ENCODE measurements at places on chromosomes 4 and X.

GRCh38 chr4:112146502-112146813 lies 1.2 kb downstream of the FAM241A start:
- H3K4me3 ChIP-seq = peak overlapping the region; percentile 66
- no peaks in the 10 kb centered on the region for H3K36me3 ChIP-seq
- peaks cover 46% of the 10 kb centered on the region for H3K27me3 ChIP-seq
- no peak for DNase-seq

GRCh38 chrX:6041630-6042029 lies 187.0 kb downstream of the NLGN4X start:
- no peaks in the 10 kb centered on the region for H3K36me3 ChIP-seq
- no peak overlapping the region for H3K4me3 ChIP-seq
- no peaks in the 10 kb centered on the region for H3K4me1 ChIP-seq
- DNase-seq = no peak
- H3K27me3 ChIP-seq = no peaks in the 10 kb centered on the region

DNA sequence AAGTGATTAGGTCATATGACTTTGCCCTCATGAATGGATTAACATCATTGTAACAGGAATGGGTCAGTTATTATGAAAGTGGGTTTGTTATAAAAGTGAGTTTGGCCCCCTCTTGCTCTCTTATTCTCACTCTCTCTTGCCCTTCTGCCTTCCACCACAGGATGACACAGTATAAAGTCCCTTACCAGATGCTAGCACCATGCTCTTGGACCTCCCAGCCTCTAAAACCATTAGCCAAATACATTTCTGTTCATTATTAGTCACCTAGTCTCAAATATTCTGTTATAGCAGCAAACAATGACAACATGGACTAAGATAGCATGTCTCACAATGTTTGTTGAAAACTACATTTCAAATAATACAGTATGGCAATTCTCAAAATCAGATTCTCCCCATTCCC lies 59.7 kb downstream of the RWDD4 start:
- H3K4me3 ChIP-seq = no peak overlapping the region
- H3K27ac ChIP-seq = no peak overlapping the region
- no peak for DNase-seq
- no peaks in the 10 kb centered on the region for H3K27me3 ChIP-seq

- H3K27me3 ChIP-seq = peaks cover 37% of the 10 kb centered on the region
- peak overlapping the region; percentile 62 for H3K4me3 ChIP-seq
- no peaks in the 10 kb centered on the region for H3K36me3 ChIP-seq
- no peak overlapping the region for H3K27ac ChIP-seq
- peak; percentile 52 for DNase-seq
- H3K4me1 ChIP-seq = no peaks in the 10 kb centered on the region
Observed at GRCh38 chrX:74924449-74925224, 615 bp downstream of the NEXMIF start.

- no peaks in the 10 kb centered on the region for H3K4me1 ChIP-seq
- H3K36me3 ChIP-seq = no peaks in the 10 kb centered on the region
- DNase-seq = no peak
- no peak overlapping the region for H3K27ac ChIP-seq
Observed at GRCh38 chrX:17567187-17567586, 170.1 kb upstream of the SCML1 start.

- H3K27me3 ChIP-seq = no peaks in the 10 kb centered on the region
- no peak overlapping the region for H3K4me3 ChIP-seq
- peaks cover 7% of the 10 kb centered on the region for H3K4me1 ChIP-seq
- no peak for DNase-seq
- H3K36me3 ChIP-seq = no peaks in the 10 kb centered on the region
Observed at GRCh38 chr4:129328162-129328561, 232.2 kb downstream of the C4orf33 start.

GRCh38 chrX:13047759-13048158 lies 3.3 kb upstream of the FAM9C start:
- H3K4me3 ChIP-seq = no peak overlapping the region
- H3K27ac ChIP-seq = no peak overlapping the region
- peaks cover 13% of the 10 kb centered on the region for H3K4me1 ChIP-seq
- no peaks in the 10 kb centered on the region for H3K36me3 ChIP-seq

DNA sequence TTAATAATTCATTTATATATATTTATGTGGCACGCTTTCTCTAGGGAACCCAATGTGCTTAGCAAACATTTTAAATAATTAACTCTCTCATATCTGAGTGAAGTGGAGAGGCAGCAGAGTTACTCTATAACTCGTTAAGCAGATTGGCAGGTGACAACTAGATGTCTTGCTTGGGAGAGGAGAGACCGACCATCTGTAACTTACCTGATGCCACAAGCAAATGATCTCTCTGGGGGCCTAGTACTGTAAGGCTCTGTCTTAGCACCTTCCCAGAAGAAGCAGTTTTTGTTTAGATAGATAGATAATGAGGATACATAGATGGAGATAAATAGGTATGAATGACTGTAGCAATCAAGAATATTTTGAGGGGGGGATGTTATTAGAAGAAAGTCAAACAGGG lies 11.9 kb upstream of the SEL1L3 start:
- DNase-seq = no peak
- peaks cover 8% of the 10 kb centered on the region for H3K4me1 ChIP-seq
- no peak overlapping the region for H3K4me3 ChIP-seq
- no peaks in the 10 kb centered on the region for H3K27me3 ChIP-seq
- H3K36me3 ChIP-seq = no peaks in the 10 kb centered on the region
- H3K27ac ChIP-seq = no peak overlapping the region

- no peaks in the 10 kb centered on the region for H3K27me3 ChIP-seq
- no peaks in the 10 kb centered on the region for H3K36me3 ChIP-seq
- DNase-seq = no peak
- H3K4me1 ChIP-seq = peaks cover 10% of the 10 kb centered on the region
Observed at GRCh38 chr4:185559915-185560281, 24.6 kb upstream of the PDLIM3 start.

DNA sequence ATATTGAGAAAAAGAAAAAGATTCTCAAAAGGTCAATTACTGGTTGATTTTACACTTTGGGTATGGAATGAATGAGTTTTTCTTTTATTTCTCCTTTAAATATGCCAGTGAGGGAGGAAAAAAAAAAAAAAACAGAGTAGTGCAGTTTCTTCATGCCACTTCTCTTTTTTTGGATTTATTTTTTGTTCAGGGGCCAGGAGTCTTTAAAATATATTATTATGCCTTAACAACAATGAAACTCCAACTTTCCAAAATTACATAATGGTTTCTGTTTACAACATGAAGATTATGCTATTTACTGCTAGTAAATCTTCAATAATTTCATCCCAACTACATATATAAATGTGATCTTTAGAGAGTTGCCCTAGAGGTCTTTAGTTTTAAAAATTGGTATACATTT lies 31.9 kb downstream of the DTHD1 start:
- no peak overlapping the region for H3K27ac ChIP-seq
- no peaks in the 10 kb centered on the region for H3K27me3 ChIP-seq
- no peak overlapping the region for H3K4me3 ChIP-seq
- no peak for DNase-seq
- no peaks in the 10 kb centered on the region for H3K4me1 ChIP-seq

DNA sequence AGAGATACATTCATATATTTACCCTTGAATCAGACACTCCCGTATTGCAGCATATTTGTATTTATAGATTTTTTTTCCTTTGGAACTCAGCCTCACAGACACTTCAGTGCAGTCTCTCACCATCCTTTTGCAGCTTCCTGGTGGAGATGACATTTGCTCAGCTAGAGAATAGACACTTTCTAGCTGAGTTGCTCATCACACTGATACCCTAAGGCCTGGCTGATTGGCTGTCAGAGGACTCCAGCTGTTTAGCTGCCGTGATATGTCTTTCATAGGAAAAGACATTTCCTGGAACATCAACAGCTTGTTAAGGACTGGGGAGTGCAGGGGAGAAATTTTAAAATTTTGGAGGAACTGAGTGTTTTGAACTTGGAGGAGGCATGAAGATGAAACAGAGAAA lies 429.6 kb downstream of the SMARCA1 start:
- no peak overlapping the region for H3K27ac ChIP-seq
- H3K4me3 ChIP-seq = no peak overlapping the region
- no peak for DNase-seq
- no peaks in the 10 kb centered on the region for H3K36me3 ChIP-seq
- H3K4me1 ChIP-seq = peaks cover 50% of the 10 kb centered on the region
- H3K27me3 ChIP-seq = no peaks in the 10 kb centered on the region
